ENCODE measurements at places on chromosomes 6 and 20.

DNA sequence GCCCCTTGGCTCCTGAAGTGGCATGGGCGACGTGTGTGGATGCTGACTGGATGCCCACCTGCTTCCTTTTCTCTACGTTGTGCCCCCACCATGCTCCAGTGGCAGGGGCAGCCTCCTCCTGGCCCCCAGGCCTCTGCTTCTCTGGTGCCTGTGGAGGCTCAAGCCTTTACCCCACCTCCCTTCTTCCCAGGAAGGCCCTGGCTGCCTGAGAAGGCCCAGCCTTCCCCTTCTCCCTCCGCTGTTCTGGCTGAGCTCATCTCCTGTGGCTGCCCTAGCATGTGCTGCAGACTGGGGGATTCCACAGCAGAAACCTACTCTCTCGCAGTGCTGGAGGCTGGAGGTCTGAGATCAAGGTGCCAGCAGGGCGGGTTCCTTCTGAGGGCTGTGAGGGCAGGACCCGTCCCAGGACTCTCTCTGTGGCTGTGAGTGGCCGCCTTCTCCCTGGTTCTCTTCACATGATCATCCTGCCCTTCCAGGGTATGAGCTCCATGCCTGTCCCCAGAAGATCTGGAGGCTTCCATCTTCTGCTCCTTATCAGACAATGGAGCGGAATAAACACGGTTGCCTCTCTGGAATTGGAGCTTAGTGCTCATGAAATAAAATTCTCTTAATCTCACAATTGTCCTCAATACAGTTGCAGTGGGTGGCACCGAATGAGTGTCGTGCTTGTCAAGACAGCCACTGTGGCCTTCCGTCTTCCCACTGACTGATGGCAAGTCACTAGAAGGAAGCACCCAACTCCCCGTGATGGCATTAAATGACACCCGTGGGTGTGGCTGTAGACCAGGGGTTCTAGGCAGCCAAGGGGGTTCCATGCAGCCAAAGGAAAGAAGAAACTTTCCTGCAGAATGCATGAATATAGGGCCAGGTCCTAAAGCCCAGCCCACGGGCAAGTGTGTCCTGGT, 25.1 kb downstream of the PHACTR3 start:
- DNase-seq = no peak

GRCh38 chr6:23170049-23170448, 600.7 kb downstream of the HDGFL1 start:
- DNase-seq = no peak

DNA sequence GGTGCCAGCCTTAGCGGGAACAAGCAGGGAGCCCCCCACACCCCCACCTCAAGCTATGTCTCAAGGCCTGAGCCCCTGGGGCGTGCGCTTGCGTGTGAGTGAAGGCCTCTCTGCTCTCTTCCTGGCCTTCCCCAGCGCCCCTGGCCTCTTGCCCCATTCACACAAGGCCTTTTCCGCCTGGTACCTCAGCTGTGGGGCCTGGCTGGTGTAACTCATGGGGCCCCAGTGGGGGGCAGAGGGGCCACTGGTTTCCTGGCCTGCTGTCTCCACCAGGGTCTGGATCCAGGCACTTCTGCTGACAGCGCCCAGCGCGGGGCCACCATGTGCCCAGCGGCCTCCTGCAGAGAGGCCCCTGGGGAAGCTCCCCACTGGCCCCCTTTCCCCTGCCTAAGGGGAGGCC, 34.7 kb downstream of the GNAS-AS1 start:
- no peak for DNase-seq

DNA sequence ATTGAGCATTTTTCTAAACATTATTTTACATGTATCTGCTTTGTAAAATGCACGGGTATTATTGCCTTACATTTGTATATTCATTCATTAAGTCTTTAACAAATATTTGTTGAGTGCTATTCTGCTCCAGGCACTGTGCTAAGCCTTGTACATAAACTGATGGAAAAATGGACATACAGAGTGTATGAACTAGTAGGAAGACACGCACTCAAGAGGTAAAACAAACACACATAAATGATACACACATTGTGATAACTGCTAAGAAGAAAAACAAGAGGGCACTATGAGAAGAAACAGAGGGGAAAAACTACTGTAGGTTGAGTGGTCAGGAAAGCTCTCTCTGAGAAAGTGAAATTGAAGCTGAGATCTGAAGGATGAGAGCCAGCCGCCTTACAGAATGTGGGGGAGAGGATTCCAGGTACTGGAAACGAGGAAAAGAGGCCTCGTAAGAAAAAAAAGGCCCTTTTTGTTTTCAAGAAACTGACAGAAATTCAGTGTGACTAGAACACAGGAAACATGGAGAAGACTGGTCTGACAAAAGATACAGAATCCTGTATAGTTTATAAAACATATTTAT, 117.5 kb downstream of the EYA4 start:
- no peak for DNase-seq

- no peak for DNase-seq
Observed at GRCh38 chr20:3309226-3309625, 70.2 kb upstream of the SLC4A11 start.

DNA sequence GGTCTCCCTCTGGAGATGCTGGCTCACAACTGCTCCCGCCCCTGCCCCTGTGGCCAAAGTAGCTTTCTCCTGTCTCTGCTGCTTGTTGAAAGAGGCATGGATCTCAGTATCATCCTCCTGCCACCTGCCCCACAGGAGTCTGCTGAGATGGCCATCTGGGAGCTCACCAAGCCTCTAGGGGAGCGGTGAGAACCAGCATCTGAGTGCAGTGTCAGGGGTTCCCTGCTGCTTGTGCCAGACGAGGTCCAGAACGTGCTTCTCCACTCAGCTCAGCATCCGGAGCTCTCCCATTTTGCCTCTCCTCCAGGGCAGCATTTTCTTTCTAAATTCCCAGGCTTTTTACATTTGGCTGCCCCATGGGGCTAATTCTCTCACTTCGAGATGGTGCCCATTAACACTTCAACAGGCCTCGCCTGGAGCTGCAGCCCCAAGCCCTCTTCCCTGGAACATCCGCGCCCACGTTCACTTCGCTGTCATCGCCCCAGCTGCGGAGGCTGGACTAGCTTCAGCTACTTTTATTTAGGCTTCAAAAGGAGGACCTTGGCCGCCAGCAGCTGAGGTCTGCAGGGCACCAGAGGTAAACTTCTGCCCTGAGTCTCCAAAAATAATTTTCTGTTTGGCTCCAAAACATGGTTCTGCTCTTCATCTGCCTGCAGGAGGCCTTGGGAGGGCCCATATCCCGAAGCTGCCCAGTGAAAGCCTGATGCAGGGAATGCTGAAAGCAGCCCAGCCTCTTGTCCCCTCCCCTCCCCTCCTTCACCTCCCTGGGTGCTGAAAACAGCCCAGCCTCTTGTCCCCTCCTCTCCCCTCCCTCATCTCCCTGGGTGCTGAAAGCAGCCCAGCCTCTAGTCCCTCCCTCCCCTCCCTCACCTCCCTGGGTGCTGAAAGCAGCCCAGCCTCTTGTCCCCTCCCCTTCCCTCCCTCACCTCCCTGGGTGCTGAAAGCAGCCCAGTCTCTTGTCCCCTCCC, 25.2 kb upstream of the MLN start:
- peak; percentile 70 for DNase-seq

- no peak for DNase-seq
Observed at GRCh38 chr6:141107591-141108160, 1025.0 kb upstream of the GJE1 start.
